ENCODE measurements at places on chromosomes 7 and 10.

- DNase-seq, result no peak
Measured at GRCh38 chr10:22611425-22612115, 102.8 kb downstream of the PIP4K2A start.

DNA sequence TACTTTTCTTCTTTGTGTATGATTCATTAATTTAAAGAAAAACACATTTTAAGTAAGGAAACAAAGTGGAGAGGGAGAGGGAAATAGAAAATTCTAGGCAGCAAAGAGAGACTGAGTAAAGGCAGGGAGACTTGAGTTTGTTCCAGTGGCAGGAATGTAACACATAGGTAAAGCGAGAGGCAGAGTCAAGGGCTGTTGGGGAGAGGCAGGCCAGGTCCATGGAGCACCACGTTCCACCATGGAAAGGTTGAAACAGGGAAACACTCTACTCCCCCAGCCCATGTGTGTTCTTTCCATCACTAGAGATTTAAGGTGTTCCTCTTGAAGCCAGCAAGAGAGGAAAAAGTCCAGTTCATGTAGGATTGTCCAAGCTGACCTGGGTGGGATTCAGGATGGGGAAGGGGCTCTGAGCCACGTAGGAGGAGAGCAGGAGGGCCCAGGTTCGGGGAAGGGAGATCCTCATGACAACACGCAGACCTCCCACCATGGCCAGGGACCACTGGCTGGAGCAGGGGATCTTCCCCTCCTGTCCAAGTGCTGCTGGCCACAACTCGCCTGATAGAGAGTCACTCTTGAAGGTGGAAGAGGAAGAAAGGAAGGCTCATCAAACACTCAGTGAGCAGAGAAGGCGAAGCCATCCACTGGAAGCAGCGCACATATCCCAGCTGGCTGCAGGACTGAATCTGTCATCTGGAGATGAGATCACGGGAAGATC, 666.4 kb upstream of the MKI67 start:
- no peak for DNase-seq

DNA sequence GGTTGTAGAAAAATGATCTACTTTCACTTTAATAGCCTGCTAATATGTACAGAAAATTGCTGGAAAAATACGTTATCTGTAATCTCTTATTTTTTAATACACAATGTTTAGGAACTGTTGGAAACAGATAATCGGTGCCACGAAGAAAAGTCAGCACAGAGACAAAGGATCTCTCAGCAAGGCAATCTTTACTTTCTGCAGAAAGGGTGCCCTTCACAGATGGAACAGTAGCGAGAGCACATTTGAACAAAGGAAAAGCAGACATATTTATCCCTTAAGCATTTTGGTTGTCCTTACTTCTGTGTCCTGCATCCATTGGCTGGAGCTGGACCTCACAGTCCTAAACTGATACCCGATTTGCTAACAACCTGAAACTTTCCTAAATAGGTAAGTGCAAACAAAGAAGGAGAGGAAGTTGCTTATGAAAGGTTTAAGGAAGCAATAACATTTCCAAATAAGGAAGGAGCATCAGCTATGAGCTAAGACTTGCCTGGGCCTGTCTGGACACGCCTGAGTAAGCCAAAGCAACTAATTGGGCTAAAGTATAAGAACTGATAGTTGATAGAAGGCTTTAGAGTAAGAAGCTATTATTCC, 640.0 kb downstream of the SH2D4B start:
- no peak for DNase-seq

DNA sequence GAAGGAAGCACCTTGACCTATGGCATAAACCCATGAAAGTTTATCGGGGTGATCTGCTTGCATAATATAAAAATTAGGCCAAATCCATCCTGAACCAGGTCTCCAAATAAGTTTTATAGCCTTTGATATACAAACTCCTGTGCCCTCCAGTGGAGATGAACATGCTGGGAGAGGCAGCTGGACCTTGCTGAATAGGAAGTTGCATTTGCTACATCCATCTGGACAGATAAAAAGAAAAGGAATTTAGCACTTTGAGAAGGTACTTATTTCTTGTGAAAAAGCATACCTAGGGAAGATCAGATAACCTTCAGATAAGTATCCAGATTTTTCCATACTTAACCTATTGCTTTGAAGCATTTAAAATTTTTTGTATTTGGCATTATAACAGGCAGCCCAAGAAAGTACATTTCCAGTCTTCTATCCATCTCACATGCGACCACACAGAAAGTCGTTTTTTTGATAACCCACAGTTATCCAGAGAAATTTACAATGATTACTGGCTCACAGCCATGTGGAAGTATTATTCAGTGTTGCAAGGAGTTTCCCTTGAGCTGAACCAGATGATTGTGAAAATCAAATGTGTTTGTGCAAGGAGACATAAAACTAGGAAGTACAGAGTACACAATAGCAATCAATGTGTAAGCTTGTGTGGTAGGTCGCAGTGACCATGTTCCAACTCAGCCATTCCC, 124.4 kb upstream of the STK17A start:
- DNase-seq, result no peak

DNA sequence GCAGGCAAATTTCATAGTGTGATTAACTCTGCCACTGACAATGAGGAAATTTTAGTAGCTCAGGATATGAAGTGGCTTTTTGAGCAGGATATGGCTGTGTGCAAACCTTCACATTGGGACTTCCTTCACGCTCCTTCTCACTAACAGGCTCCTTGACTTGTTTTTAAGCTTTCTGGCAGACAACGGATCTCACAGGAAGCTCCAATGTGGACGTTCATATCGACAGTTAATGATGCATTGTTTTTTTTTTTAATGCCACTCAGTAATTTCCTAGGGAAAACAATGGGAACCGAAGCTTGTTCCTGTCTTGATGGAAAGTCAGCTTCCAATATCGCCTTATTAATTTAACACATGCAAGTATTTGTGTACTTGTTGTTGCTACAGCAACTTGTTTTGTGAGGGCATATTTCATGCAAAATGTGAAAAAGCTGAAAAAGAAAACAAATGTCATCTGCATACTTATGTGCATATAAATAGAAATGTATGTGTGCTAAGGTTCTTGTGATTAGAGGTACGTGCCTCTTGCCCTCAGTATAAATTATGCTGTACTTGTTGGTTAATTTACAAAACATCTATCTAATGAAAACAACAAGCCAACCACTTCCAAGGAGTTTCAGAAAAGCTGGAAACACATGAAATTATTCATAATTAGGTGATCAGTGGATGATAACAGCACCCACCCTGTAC, 84.7 kb downstream of the NRP1 start:
- DNase-seq, result no peak

DNA sequence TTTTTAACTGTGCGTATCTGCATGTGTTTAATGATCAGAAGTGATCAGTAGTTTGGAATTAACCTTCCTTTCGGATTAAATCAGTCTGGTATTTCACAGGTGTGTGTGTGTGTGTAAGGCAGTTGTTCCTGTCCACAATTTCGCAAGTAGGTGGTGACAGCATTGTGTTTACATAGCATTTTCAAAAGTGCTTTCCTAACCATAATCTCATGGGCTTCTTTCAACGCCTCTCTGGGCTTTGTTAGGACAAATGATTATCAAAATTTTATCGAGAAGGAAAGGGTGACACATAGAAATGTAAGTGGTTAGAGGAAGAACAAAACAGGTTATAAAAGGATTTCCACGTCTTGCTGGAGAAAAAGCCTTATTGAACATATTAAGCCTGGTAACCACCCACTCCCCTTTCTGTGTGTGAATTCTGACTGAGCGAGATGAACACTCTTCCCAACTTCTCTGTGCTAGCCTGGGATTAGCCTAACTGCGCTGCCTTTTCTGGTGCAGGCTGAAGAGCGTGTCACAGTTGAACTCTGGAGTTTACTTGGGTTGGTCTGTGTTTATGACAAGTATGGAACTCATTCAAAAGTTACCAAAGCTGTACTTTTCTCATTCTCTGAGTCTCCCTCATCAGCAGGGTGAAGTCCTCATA, 292.3 kb upstream of the PITRM1 start:
- no peak for DNase-seq

- DNase-seq, result no peak
Measured at GRCh38 chr10:6796231-6796630, 216.2 kb upstream of the PRKCQ start.

DNA sequence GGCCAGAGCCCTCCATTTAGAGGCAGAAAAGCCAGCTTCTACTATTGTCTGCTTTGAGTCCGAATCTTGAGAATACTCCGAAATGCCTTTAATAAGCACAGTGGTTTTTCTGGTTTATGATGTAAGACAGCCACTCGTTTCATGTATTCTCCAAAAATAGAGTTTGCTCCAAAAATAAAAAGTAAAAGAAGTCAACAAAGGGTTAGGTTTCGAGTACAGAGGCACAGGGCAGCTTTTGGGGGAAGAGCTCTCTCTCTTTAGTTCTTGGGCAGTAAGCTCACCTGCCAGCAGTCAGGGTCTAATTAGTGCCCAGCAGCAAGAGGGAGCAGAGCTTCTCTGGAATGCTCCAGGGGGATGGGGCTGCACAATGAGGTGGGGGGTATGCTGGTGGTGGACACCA, 20.2 kb downstream of the CREB3L2 start:
- DNase-seq, result no peak

DNA sequence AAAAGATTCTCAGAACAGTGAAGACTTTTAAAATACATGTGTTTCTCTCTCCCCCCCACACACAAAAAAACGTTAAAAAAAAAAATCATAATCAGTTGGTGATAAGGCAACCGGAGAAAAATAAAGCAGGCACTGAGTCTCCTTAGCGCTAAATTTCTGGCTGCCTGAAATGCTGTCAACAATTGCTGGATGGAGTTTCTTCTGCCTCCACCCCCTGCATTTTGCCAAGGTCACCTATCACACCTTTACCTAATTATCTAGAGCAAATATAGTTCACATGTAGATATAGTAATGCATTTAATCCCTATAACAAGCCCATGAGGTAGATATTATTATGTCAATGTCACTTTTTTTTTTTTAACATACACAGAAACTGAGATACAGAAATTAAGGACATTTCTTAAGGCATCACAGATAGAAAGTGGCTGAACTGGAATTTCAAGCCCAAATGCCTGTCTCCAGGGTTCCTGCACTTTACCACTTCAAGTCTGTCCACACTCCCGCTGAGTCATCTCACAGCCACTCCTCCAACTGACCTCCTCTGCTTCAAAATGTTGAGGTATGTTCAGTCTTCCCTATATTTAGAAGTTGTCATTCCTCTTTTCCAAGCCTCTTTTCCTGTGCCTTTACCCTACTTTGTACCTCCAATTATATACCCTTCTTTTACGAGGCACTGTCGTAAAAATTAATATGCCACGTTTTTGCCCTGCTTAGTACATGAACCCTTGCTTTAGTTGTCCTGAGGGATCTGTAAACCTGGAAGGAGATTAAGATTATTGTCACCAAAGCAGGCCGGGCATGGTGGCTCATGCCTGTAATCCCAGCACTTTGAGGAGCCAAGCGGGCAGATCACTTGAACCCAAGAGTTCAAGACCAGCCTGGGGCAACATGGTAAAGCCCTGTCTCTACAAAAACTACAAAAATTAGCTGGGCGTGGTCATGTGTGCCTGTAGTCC, 72.8 kb upstream of the MPP7 start:
- DNase-seq, result no peak

DNA sequence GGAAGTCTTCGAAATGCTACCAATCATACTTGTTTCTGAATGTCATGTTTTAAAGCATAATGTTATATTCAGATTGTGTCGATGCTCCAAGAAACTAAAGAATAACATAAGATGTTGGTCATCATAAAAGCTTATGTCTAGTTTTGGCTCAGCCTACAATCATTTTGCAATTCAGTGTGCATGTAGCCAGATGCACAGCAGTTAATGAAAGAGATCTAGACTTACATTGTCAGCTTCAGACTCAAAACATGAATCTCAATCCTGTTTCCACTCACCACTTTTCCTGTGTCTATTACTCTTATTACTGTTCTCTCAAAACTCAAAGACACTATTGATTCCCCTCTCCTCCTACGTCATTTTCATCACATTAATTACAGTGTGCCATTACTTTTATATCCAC, 21.4 kb downstream of the TMEM196 start:
- no peak for DNase-seq

- no peak for DNase-seq
Measured at GRCh38 chr10:27373566-27374160, 130.4 kb upstream of the RAB18 start.

DNA sequence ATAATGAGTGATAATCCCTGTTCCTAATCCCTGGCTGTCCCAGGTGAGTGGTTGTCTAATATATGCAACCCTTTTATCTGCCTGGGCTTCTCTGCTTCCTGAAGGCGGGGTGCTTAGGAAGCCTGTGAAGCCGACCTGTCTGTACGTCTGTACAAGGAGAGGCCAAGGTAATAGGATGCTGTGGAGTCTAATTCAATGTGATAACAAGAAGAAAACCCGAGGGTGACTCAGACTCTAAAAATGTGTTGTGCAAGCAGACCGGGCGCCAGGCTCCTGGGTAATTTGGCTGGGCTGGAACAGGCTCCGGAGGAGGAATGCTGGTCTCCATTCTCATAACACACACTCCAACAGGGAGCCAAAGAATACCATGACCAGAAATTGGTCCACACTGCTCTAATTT, 43.6 kb downstream of the THNSL1 start:
- peak; percentile 52 for DNase-seq

DNA sequence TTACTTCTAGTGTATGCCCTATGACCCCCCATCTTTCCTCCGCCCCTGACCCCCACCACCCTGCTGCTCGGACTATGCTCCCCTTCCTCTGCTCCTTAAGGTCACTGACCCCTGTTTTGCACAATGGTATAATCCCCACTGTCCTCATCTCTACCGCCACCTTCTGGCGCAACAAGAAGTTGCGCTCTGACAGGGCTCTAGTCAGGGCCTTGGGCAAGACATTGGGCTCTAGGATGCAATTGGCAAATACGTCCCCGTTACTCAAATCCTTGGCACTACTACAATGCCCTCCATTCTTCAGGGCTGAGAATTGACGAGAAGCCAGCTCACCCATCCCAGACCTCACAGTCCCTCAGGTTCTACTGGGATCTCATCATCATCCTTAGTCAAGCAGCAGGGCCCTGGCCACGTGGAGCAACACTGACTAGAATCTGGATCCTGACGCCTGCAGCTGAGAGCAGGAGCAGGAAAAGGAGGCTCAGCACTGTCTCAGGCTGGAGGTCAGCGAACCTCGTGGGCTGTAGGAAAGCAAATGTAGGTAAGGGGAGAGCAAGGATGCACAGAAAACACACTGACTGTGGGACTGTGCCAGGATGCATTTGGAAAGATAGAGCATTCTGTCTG, 10.6 kb downstream of the LRIT2 start:
- DNase-seq, result no peak

GRCh38 chr7:101315336-101315735, 6.3 kb downstream of the IFT22 start:
- DNase-seq, result no peak

DNA sequence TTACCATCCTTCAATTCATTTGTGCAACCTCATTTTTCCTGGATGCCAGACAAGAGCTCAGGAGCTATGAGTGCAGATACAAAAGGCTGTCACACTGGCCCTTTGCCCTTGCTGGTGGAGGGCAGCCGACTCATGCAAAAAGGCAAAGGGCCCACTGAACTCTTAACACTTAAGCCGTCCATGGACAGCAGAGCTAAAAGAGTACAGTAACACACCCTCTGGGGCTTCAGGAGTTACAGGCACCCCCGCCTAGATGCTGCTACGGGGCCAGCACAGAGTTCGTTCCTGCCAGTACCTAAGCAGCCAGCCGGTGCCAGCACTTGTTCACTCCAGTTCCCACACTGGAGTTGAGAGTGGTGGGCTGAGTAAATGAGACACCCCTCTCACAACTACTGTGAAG, 69.9 kb upstream of the MRLN start:
- DNase-seq, result peak; percentile 43

Measured in Right ventricle myocardium superior (tissue), 1 donor.